CD4-positive, alpha-beta memory T cell (primary cell): ENCODE measurements at places on chromosomes 11 and 22. TPM values are rescaled to one million over a fixed set of nuclear protein-coding genes. Genes with fewer than 3 reads are reported as not detected.

TXNRD2 gene
- 8.5 TPM for polyA plus RNA-seq

MMP13 gene
- not detected for polyA plus RNA-seq

MMP1 gene
- not detected for polyA plus RNA-seq

PEX26 gene
- 1.4 TPM for polyA plus RNA-seq

PDGFB gene
- polyA plus RNA-seq: 11.4 TPM

GRCh38 chr11:121936781-121937447 lies 179.1 kb downstream of the BLID start:
- no peaks in the 10 kb centered on the region for H3K36me3 ChIP-seq
- no peak overlapping the region for H3K27ac ChIP-seq
- no peak overlapping the region for H3K4me3 ChIP-seq
- no peaks in the 10 kb centered on the region for H3K4me1 ChIP-seq
- H3K27me3 ChIP-seq: no peaks in the 10 kb centered on the region
- no peak for DNase-seq
